IPS DF 6.9 (cell line): ENCODE measurements at places on chromosomes 7 and 10.

DNA sequence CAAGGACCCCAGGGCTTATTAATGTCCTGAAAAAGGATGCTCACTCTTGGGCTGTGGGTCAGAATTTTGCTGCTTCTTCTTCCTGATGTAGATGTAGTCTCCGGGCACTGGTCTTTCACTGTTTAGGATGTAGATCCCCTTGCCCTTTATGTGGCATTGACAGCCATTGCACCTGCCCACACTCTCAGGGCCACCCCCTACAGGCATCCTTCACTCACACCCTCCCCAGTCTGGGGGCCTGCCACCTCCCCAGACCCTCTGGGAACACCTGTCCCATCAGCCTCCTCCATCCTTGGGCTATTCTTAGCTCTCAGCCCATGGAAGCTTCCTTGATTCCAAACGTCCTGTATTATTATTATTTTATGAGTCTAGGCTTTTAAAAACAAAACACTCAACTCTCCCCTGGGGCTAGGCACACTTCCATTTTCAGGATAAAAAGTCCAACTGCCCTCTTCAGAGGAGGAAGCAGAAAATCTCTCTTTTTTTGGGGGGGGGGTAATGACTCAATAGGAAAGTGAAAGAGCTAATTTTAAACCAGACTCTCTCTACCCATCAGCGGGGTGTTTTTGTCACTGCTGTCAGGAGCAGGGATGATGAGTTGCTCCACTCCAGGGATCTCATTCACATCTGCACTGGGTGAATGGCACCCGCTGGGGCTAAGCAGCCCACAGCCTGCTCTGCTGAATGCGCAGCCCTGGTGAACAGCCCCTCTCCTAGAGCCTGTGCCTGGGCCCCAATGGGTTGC is 11.5 kb upstream of the KLRG2 start:
- DNase-seq = no peak

- no peak for DNase-seq
Measured at GRCh38 chr7:69681181-69681580, 82.9 kb downstream of the AUTS2 start.

- DNase-seq = peak; percentile 58
Measured at GRCh38 chr10:27360581-27361172, 120.1 kb upstream of the ACBD5 start.

DNA sequence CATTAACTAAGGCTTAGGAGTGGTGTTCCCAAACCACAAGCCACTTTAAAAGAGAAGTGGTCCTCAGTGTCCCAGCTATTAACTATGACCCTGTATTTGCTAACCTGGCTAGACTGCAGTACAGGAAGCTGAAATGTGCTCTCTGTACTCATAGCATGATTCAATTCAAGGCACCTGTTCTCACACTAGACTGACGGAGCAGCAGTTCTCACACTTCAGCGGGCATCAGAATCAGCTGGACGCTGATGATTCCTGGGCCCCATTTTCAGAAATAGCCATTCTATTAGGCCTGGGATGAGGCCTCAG is 24.5 kb upstream of the MSRB2 start:
- DNase-seq = no peak

GRCh38 chr10:80464557-80465450 is 10.7 kb downstream of the TSPAN14 start:
- no peak for DNase-seq

GRCh38 chr10:69483963-69484362 is 32.7 kb downstream of the TSPAN15 start:
- no peak for DNase-seq

GRCh38 chr10:65950075-65950474 is 975.8 kb upstream of the LRRTM3 start:
- no peak for DNase-seq

GRCh38 chr10:34690383-34691049 is 124.6 kb downstream of the PARD3 start:
- no peak for DNase-seq

DNA sequence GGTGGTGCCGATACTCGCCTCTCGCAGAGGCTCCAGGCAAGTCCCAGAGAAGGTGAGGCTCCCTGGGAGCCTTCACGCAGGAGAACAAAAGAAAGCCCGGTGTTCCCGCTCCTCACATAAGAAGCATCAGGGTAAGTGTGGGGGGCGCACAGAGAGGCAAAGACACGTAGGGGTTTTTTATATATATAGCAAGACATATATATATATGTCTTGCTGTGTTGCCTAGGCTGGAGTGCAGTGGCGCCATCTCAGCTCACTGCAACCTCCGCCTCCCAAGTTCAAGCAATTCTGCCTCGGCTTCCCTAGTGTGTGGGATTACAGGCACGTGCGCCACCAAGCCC is 61.3 kb downstream of the PDIA4 start:
- no peak for DNase-seq

DNA sequence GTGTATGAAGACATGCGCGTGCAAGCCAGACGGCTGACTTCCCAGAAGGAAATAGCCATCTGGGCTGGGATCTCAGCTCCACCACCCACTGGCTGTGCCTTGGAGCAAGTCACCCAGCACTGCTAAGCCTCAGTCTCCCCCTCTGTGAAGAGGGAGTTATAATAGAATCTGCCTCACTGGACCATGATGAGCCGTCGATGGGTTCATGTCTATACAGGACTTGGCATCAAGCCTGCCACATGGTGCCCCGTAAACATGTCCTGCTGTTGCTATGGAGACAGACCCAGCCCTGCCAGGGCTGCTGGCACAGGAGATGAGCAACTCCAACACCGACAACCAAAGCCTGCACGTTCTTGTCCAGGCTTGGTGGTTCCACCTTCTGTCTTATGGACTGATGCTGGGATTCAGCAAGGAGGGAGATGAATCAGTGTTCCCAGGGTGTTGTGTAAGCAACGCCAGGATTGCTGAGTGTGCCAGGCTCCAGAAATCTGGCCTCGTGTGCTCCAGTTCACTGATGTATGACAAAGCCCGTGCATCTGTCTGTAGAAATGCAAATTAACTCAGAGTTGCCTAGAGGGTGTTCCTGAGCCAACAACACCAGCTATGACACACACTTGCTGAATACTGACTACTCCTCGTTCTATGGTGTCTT is 5.6 kb downstream of the GPR15LG start:
- no peak for DNase-seq

DNA sequence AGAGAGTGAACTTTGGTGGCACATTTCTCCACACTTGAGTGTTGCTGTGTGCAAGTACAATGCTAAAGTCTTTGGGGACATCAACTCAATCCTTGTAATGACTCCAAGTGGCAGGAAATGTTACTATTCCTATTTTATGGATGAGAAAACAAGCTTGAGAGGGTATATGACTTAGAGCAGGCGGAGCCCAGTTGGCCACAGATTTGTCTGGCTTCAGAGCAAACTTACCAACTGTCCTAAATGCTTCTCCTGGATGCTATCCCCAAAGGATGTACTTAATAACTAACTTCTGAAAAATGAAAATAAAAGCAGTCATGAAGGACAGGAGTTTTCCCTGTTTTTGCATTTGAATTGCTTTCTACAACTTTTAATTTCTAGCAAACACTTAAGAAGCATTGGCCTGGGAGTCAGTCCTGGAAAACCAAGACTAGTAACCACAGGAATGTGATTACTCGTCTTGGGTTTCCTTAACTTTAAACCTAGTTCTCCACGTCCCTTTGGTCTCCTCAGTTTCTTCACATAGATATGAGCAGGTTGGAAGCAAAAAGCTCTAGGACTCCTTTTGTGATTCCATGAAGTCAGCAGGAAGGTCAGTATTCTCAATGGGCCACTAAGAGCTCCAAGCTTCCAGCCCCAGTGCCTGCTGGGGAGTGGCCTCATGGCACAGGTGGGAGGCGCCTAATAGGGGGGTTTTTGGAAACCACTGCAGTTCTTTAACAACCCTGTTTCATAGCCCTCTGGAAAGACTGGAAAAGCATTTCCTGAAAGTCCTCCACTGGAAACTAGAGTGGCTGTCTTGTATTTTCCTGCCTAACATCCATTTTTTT is 140.8 kb downstream of the GLCCI1 start:
- DNase-seq = no peak

- no peak for DNase-seq
Measured at GRCh38 chr7:93958216-93958615, 36.7 kb downstream of the GNG11 start.

- no peak for DNase-seq
Measured at GRCh38 chr10:124544711-124545110, 83.1 kb downstream of the LHPP start.

DNA sequence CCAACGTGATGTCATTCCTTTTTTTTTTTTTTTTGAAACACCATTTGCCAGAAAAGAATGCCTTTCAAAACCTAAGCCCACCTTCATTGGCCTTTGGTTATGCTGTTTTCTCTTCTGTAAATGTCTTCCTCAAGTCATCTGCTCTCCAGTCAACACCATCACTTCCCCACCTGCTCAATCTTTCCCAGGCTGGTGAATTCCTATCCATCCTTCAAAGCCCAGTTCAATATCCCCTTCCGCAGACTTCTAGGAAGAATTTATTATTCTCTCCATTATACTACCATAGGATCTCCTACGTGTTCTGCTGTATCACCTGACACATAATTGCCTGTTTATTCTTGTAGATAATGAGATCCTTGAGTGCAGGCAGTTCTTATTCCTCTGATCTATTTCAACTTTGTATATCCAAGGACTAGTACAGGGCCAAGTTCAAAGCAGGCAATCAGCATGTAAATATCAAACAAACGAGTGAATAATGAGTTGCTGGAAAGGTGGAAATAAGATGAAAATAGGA is 73.5 kb upstream of the PRR15 start:
- DNase-seq = no peak

DNA sequence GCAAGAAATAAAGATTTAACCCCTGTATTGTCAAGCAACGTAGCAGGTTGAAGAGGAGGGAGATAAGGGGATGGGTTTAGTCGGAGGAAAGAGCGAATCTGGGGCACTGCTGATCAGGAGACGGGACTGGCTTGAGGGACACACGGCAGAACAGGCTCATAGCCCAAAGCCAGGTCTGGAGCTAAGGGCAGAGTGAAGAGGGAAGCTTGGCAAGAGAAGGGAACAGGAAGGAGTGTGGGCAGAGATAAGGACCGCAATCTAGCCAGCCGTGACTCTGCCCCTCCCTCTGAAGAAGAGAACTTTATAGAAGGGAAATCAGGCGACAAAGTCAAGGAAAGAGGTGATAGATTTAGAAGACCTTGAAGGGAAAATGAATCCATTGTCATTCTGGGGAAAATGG is 67.6 kb downstream of the CAV1 start:
- no peak for DNase-seq

GRCh38 chr7:92135052-92135889 is 994 bp upstream of the CYP51A1 start:
- DNase-seq = no peak

DNA sequence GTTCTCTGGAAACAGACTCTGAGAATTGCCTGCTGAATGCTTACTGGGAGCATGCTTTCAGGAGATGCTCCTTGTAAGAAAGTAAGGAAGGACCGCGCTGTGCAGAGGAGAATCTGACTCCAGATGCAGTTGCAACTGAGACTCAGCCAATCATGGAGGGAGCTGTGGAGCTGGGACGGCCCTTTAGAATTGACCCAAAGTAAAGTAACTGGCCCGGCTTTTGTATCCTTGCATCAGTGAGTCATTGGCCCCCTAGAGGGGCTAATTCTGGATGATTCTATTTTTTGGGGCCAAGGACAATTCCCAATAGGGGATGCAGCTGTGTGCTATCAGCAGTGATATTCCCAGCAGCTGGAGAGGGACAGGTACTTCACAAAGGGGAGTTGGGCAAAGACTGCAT is 170.4 kb downstream of the PTEN start:
- DNase-seq = no peak

DNA sequence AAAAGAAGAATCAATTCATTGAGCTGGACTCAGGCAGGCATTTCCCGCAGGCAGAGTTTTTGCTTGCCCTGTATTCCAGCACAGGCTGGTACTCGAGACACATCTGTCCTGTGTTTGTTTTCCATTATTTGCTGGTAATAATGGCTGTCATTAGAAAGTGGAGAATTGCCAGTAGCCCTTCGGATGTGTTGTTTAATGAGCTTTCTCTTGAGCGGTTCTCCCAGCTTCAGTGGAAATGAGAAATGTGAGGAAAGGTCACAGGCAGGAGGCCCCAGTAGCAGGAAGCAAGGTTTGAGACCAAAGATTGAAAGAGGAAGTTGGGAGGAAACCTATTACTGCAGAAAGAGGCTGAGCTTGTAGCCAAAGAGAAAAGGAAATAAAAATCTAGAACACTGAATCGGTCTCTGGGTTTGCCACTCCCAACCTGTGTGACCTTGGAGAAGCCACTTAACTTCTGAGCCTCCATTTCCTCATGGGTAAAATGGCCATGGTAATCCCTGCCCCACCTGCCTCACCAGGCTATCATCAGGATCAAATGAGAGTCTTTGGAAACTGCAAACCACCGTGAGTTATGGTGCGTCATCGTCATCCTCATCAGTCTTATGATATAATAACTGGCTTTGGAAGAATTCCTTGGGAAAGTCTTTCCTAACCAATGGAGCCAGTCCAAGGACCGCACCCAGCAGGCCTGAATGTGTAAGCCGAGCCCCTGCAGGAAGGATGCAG is 67.7 kb downstream of the TACR2 start:
- no peak for DNase-seq

- DNase-seq = no peak
Measured at GRCh38 chr10:116826803-116827202, 22.5 kb upstream of the ENO4 start.

- no peak for DNase-seq
Measured at GRCh38 chr7:141480953-141481352, 70.3 kb upstream of the AGK start.

- no peak for DNase-seq
Measured at GRCh38 chr7:130118801-130119200, 48.5 kb downstream of the KLHDC10 start.

GRCh38 chr7:48118041-48118440 is 29.0 kb downstream of the UPP1 start:
- no peak for DNase-seq

- DNase-seq = peak; percentile 13
Measured at GRCh38 chr7:104980841-104981671, 32.9 kb upstream of the KMT2E start.

GRCh38 chr10:132927824-132928223 is 14.5 kb downstream of the CFAP46 start:
- DNase-seq = no peak

GRCh38 chr7:15885678-15886077 is 199.2 kb upstream of the MEOX2 start:
- DNase-seq = no peak

- DNase-seq = no peak
Measured at GRCh38 chr10:117464176-117464575, 78.4 kb upstream of the EMX2 start.

- no peak for DNase-seq
Measured at GRCh38 chr10:121217331-121217730, 366.2 kb downstream of the WDR11 start.

DNA sequence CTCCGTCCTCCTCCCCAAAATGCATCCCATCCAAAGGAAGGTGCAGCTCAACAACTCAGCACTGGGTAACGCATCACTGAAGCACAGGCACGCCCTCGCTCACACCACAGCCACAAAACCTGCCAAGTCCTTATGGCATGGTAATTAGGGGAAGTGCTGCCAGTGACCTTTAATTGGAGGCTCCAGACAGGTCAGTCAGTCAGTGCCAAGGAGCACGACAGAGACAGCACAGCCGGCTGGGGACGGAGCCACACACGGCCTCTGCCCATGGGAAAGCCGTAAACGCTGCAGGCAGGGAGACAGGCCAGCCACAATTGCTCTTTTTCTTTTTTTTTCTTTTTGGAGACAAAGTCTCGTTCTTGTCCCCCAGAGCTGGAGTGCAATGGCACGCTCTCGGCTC is 146.5 kb downstream of the MAD1L1 start:
- DNase-seq = no peak

GRCh38 chr7:139909379-139910050 is 80.5 kb downstream of the TBXAS1 start:
- DNase-seq = no peak
